Hematopoietic multipotent progenitor cell treated with erythropoietin and hydrocortisone succinate and interleukin-3 and kit ligand, for 6 days (in vitro differentiated cells): ENCODE measurements at places on chromosomes 6 and 20.
A peak's percentile ranks its signal among the peaks of the same experiment; 100 is the strongest.

- no peak for DNase-seq
Measured at GRCh38 chr6:13147376-13147775, 181.0 kb downstream of the TBC1D7 start.

DNA sequence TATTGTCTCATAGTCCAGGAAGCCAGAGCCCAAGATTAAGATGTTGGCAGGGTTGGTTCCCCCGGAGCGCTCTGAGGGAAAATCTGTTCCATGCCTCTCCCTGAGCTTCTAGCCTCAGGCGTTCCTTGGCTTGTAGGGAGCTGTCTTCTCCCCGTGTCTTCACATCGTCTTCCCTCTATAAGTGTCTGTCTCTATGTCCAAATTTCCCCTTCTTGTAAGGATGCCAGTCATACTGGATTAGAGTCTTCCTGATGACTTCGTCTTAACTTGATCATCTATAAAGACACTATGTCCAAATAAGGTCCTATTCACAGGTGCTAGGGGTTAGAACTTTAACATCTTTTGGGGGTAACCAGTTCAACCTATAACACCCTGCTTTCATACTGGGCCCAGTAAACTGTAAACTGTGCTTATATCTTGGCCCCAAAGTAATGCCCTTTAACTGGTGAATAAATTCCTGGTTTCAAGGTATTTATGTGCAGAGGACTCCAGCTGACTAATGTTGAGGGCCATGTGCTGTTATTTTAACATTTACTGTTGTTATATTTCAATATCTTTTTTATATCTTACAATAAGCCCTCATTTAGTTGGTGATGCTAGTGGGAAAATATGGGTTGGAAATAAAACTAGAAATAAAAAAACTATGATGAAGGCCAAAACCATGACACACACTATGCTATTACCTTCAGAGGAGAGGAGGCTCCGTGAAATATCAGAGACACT is 101.7 kb upstream of the IYD start:
- no peak for DNase-seq

- no peak for DNase-seq
Measured at GRCh38 chr20:54048481-54048880, 21.9 kb downstream of the BCAS1 start.

- DNase-seq, result no peak
Measured at GRCh38 chr6:119339941-119340456, 9.6 kb downstream of the MAN1A1 start.

- DNase-seq, result no peak
Measured at GRCh38 chr6:119090256-119090655, 11.8 kb upstream of the FAM184A start.

GRCh38 chr6:134064461-134064860 is 12.0 kb upstream of the SLC2A12 start:
- DNase-seq, result no peak

- DNase-seq, result no peak
Measured at GRCh38 chr20:4060064-4060795, 44.9 kb upstream of the RNF24 start.

GRCh38 chr6:7763881-7764280 is 38.0 kb downstream of the BMP6 start:
- DNase-seq, result no peak

DNA sequence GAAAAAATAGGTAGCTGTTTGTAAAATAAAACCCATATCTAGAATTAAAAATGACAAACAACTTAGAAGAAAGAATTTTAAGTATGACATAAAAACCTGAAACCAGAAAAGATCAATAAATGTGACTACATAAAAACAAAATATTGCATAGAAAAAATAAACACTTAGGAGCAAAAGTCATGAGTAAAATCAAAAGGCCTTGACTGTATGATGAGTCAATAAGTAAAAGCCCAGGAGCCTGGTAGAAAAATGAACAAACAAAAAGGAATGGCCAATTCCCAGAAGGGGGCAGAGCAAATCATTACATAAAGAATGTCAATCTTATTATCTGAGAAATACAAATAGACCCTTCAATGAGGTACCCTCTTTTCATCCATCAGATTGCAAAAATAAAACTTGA is 20.7 kb upstream of the ENPP1 start:
- no peak for DNase-seq

DNA sequence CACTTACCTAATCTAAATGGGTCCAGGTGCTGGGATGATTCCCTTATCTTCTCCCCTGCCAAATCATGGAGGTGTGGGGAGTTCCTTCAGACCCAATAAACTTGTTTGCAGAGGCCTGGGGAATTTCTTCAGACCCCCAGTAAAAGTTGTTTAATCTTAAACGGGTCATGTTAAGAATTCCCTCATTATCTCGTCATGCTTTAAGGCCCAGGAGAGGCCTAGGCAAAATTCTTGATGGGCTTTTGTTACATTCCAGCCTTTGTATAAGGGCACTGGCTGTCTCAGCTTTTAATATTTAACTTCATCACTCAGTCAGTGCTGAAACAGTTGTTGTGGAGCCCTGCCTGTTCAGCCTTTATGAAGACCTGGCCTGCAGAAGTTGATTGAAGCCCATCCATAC is 11.0 kb upstream of the SLC35B3 start:
- DNase-seq, result no peak

GRCh38 chr6:118917546-118918328 is 17.2 kb downstream of the MCM9 start:
- no peak for DNase-seq

GRCh38 chr6:35449287-35449881 is 2.8 kb upstream of the FANCE start:
- DNase-seq, result peak; percentile 95

- DNase-seq, result no peak
Measured at GRCh38 chr6:71678091-71678490, 208.3 kb upstream of the RIMS1 start.

DNA sequence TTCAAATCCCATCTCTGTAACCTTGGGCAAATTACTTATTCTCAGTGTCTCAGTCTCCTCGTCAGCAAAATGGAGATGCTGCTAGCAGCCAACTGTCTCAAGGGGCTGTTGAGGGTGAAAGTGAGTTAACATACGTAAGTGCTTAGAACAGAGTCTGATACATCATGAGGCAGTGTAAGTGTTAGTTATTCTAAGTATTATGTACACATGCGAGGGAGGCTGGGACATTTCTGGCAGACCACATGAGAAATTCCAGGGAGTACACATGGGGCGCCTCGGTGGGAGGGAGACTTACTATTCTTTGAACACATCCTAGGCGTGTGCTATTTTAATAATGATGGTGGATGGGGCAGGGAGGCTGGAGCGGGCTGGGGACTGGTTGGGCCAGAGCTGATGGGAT is 99.1 kb downstream of the DLGAP4 start:
- DNase-seq, result no peak

- peak; percentile 27 for DNase-seq
Measured at GRCh38 chr20:12243327-12243726, 325.6 kb downstream of the BTBD3 start.

DNA sequence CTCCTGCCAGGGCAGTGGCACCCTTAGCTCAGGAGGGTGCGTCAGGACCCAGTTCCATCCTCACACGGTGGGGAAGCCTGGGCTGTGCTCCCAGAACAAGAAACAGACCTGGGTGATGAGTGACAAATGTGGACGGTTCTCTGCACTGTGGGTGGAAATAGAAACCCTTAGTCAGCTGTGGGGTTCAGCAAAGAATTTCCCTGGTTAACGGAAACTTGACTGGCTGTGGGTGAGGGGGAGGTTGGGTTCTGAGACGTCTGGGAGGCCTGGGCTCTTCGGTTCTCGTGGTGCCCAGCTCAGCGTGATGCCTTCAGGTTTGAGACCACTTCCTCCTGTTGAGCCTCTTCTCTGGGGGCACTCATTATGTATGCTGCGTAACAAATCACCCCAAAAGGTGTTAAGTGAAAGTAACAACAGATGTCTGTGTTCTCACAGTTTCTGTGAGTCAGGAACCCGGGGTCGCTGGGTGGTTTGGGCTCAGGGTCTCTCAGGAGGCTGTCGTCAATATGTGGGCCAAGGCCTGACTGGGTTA is 53.1 kb upstream of the FAM83D start:
- no peak for DNase-seq

DNA sequence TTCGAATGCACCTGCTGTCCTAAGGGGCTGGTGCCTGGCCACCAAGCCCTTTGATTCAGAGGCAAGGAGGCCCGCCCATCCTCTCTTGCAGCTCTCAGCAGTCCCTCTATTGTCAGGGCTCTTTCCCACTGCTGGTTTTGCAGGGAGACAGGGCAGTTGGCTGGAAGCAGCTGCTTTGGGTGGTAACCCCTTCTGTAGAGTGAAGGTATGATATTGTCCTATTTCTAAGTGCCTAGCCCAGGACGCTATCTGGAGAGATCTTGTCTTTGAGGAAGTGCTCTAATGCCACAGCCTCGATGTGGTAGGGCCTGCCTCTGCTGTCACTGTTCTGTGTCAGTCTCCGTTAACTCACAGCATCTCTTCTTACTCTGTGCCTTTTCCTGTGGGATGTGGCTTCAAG is 5.6 kb downstream of the PLCG1 start:
- peak; percentile 72 for DNase-seq

GRCh38 chr6:81093051-81093450 is 659.4 kb downstream of the TENT5A start:
- peak; percentile 44 for DNase-seq

DNA sequence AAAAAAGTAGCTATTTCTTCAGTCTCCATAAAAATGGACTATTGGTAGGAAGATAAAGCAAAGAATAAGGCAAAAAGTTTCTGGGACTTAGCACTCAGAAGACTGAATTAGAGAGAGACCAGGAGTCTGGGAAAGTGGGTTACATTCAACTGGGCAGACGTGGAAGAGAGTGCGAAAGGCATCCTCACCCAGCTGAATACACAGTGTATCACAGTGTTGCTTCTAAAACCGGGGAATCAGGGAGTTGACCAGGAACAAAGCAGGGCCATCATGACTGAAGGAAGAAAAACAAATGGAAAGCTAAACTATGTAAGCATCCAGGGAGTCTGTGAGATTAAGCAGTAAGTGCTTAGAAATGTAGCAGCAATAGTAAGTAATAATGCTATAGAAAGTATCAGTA is 452.9 kb upstream of the MAN1A1 start:
- DNase-seq, result no peak

DNA sequence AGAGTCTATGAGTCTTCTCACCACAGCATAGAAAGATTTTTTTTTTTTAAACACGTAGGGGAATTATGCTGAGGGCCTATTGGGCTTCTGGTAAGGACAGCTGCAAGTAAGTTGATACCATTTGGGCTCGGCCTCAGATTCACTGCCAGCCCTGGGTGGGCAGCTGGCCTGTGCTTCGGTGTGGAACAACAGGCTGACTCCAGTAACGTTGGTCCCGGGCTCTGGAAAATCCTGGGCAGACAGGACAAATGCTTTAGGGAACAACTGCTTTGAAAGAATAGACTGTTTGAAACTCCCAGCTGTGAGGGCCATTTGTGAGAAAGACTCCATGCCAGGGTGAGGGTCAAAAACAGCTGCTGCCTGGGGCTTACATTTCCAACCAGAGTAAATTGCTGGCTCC is 366.5 kb downstream of the QKI start:
- DNase-seq, result no peak

- no peak for DNase-seq
Measured at GRCh38 chr6:95830859-95831557, 184.8 kb upstream of the FUT9 start.

- no peak for DNase-seq
Measured at GRCh38 chr6:114941078-114941477, 598.3 kb upstream of the HS3ST5 start.

DNA sequence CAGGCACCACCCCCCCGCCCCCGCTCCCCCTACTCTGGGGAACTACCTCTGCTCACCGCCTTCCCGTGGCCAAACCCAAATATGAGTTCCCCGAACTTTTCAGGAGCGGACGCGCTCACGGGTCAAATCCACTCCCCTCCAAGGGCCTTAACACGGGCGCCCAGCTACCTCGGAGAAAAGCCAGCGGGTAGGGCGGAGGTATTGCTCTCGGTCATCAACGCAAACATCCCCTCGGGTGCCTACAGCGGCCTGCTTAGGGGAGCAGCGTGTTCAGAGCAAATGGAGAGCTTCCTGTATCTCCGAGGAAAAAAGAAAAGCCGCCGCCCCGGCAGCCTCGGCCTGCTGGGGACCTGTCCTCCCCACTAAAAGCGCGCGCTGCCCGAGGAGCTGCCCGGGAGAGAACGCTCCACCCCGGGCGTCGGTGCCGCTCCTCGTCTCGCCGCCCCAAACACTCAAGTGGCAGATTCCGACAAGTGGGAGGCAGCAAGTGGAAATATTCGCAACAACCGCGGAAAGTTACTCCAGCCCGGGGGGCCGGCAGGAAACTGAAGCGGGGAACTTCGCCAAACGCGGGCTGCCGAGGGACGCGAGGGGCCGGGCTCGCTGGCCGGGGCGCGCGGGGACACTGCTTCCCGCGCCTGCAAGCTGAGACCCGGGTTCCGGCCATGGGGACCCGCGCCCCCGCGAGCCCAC is 699 bp downstream of the PTPRT start:
- DNase-seq, result no peak

DNA sequence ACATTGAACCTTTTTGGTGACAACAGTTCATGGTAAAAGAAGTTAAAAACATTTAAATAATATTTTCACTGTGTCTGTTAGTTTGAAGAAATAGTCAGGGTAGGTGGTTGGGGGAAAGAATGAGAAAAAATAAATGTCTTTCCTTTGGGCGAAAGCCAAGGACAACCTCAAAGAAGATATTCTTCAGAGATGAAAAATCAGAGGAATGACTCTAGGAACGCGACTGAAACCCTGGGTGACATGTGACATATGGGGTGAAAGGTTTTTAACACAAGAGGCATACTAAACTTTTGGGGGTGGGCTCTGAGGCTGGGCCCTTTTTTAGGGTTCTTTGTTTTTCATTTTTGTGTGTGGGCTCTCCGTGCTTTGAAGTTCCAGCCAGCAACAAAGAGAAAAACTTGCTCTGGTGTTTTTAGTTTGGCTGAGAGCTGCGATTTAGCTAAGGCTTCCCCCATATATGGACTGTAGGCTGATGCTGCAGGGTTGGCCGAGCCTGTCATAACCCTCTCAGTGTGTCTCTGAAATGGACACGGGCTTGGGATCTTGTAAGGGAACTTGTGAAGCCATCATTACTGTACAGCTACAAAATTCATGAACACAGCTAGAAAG is 610.1 kb upstream of the ARID1B start:
- DNase-seq, result no peak

- peak; percentile 85 for DNase-seq
Measured at GRCh38 chr6:13666194-13667105, 45.2 kb downstream of the RANBP9 start.

DNA sequence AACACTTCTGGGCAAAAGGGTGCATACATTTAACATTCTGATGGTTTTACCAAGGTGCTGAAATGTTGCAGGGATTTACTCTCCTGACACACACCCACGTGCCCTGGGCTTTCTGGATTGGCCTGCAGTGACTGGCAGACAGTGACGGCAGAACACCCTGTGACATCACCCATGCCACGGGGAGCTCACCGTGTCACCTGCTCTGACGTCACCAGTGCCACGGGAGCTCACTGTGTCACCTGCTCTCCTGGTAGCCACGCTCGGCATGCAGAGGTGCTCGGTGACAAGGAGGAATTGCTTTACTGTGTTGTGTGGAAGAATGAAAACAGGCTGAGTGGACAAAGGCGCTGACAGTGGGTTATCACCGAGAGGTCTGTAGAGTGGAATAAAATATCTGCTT is 99.3 kb downstream of the RAMACL start:
- DNase-seq, result no peak

- DNase-seq, result no peak
Measured at GRCh38 chr6:133648581-133648980, 240.3 kb upstream of the TCF21 start.

- DNase-seq, result no peak
Measured at GRCh38 chr20:31488115-31488514, 13.0 kb downstream of the REM1 start.
